ENCODE measurements at places on chromosomes 4 and X.
A peak's percentile ranks its signal among the peaks of the same experiment; 100 is the strongest.

DNA sequence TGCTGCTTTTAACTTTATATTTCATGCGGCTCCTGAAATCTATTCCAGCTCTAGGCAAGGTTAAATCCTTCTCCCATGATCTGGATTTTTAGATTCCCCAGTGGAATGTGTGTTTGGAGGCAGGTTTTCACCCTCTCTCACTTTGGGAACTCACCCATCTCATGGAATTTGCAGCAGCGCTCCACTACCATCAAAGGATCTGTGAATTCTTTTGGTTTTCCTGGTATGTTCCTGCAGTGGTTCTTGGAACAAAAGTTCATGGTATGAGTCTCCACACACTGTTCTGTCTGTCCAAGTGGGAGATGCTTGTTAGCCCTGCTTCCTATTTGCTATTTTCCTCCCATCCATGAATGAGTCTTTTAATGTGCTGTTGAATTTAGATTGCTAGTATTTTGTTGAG lies 14.0 kb downstream of the APOOL start:
- DNase-seq, result no peak

DNA sequence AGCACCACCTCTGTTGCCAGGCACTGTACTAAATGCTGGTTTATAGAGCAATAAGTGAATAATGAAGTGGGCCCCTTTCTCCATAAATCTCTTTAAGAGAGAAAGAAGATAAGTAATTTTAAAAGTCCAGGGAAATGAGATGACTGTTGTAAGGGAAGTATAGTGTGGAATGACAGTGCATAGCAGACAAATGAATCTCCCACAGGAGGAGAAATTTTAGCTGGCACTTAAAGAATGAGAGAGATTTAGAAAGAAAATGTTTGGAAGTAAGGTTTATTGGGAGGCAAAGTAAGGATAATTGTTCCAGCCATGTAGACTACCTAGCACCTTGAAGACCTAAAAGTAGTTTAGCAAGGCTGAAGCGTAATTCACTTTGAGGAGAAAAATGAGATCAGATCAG lies 1081.1 kb upstream of the PABPC4L start:
- no peak for DNase-seq

GRCh38 chrX:74291577-74291963 lies 12.4 kb upstream of the ZCCHC13 start:
- no peak for DNase-seq

DNA sequence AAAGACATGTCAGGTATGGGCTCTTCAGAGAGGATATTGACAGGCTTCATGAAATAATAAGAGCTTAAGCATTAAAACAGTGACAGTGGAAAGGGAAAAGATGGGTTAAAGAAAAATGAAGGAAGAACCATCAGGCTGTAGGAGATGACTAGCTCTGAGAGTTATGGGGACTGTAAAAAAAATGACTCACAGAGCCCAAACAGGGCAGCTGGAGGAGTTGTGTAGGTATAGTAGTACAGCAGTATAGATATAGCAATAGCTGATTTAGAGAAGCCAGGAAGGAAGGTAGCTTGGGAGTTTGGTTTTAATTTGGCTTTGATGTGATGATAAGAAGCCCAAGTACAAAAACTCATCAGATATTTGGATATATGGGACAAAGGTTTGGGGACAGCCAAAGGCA lies 66.6 kb downstream of the FREM3 start:
- no peak for DNase-seq

- DNase-seq, result no peak
Observed at GRCh38 chr4:168610911-168611530, 114.2 kb downstream of the PALLD start.

DNA sequence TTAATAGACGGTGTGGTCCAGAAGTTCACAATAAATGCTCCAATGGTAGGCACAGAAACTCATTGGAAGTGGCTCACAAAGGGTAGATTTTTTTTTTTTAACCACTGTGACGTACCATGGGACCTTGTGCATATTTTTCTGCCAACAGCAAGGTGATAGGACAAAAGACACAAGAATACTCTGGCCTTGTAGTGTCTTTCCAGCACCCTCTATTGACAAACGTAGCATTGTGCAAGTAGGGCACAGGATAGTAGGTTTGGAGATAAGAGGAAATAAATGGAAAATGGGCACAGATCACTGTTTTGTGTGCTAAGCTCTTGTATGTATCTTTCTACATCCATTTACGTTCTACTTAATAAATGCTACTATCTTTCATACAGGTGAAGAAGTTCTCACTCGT lies 2054.9 kb downstream of the PCDH7 start:
- no peak for DNase-seq

- no peak for DNase-seq
Observed at GRCh38 chrX:124263743-124264142, 68.7 kb upstream of the TEX13D start.

GRCh38 chrX:19750028-19750782 lies 137.2 kb downstream of the SH3KBP1 start:
- no peak for DNase-seq

DNA sequence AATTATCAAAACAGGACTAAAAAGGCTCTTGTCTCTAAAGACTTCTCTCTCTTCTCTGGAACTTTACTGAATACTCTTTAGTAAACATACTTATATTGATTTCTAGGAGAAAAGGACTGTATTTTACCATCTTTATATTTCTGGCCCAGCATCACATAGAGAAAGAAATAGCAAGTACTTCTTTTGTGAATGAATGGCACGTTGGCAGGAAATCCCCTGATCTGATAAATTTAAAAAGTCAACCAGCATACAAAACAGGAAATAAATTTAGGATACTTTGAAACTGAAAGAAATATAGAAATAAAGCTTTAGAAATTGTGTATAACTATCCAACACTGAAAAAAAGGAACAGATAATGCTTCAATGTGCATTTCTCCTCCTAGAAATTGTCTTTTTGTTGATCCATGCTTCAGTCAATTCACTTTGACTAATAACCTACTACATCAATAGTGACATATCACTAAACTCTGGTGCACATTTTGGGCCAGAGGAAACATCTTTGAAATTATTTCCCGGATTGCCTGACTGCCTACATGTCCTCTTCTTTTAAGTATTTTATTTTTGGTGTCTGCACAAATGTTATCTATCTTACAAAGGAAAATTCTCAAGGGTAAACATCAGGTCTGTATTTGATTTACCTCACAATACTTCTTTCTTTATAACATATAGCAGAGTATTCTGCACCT lies 183.5 kb upstream of the FSTL5 start:
- DNase-seq, result no peak

DNA sequence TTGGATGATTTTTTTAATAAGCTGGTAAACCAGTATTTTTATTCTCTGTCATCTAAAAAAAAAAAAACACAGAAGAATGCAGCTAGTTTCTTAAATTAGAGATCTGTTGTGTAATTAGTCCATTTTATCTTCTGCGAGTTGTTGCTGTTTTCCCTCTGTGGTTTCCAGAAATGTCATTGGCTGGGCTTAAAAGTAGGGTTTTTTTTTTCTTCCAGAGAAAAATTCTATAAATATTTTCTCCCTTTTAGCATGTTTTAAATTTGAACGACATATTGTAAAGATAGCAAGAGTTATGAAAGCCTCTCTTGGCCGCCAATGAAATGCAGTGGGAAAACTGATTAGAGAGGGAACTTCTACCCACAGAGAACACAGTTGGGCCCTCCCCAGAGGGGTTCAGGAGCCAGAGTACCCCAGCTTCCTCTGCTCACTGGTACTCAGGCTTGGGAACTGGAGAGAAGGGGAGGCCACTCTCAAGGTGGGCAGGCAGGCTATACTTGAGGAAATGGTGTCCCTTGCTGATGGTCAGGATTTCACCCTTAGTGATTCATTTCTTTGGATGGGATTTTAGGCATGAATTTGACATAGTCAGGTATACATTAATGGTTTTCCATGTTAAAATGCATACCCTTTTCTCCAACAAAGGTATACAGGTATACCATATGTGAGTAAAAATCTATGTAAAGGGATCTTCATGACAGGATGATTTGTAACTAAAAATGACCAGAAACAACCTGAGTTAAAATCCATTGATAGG lies 166.1 kb downstream of the BCOR start:
- no peak for DNase-seq

DNA sequence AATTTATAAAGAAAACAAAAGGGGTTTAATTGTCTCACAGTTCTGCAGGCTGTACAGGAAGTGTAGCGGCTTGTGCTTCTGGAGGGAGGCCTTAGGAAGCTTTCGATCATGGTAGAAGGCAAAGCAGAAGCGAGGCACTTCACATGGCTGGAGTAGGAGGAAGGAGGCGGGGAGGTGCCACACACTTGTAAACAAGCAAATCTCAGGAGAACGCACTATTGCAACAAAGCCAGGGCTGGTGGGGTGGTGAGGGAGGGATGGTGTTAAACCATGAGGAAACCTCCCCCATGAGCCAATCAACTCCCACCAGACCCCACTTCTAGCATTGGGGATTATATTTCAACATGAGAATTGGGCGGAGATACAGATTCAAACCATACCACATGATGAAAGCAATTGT lies 1116.3 kb downstream of the FAT4 start:
- DNase-seq, result no peak

- DNase-seq, result no peak
Observed at GRCh38 chr4:141573678-141574077, 62.7 kb upstream of the IL15 start.

DNA sequence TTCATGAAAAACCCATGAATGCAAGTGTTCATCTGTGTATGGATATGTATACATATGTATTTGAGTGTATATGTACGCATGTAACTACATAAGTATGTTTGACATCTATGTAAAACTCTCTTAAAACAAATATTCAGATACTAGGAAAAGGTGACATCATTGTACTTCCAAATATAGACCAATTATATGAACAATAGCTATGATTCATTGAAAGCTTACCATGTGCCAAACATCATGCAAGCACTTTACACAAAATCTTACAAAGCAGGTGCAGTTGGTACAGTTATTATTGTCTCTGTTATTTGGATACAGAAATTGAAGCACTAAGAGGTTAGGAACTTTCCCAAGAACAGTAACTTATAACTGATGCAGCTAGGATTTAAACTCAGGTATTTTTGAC lies 21.4 kb downstream of the MAGEB17 start:
- DNase-seq, result no peak

DNA sequence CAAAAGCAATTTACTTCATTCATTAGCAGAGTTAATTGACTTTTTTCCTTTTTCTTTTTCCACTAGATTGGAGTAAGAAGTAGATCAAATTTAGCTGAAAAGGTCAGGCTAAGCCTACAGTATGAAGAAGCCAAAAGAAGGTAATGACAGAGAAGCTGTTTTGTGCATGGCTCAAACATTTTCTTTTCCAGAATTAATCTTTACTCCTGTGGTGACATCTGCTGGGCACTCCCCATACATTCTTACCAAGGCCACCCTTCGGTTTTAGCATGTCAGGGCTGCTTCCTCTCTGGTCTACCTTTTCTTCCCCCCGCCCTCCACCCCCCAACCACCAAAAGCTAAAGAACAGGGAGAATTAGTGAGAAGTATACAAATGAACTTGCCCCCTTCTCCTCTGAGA lies 70.2 kb downstream of the CLDN22 start:
- DNase-seq, result peak; percentile 48

- no peak for DNase-seq
Observed at GRCh38 chr4:62490635-62491034, 1290.5 kb downstream of the ADGRL3 start.

DNA sequence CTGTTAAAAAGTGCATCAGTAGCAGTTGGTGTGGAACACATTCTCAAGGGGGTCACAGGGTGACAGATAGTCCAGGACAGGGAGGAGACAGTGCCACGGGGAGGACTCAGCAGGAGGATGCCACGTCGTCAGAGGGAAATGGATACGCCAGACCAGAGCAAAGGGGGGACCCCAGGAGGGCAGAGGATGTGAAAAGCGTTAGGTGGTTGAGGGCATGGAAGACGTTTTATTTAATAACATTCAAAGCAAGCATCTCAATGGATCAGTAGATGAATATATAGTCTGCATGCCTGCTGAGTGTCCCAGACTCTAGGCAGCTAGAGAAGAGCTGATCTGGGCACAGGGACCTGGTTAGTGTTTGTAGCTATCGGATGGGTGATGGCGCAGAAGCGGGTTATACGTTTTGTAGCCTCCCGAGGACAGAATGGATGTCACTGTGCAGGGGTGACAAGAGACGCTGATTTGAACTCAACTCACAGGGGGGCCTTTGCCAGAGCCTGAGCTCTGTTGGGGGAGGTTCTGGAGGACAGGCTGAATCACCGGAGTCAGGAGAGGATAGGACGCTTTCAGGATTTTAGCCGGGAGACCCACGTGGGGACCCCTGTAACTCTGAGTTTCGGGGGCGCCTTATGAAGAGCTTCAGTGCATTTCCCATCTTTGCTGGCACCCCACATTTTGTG lies 81.3 kb downstream of the STOX2 start:
- DNase-seq, result no peak

- no peak for DNase-seq
Observed at GRCh38 chr4:137968956-137969678, 273.0 kb downstream of the SLC7A11 start.

DNA sequence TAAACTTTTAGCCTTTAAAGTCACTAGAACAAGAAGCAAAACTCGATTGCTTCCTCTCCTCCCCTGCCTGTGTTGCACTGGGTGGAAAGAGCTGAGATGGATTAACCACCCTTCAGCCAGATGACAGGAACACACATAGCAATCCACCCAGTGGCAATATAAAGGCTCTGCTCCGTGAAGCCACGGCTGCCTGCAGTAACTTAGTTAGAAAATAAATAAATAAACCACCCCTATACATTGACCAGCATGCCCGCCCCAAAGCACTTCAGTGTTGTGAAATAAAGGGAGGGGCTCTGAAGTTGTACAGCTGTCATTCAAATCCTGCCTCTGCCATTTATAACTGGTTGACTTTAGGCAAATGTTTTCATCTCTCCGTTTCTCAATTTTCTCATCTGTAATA lies 217.1 kb upstream of the LDB2 start:
- DNase-seq, result no peak

- no peak for DNase-seq
Observed at GRCh38 chr4:78092850-78093249, 35.7 kb downstream of the FRAS1 start.

DNA sequence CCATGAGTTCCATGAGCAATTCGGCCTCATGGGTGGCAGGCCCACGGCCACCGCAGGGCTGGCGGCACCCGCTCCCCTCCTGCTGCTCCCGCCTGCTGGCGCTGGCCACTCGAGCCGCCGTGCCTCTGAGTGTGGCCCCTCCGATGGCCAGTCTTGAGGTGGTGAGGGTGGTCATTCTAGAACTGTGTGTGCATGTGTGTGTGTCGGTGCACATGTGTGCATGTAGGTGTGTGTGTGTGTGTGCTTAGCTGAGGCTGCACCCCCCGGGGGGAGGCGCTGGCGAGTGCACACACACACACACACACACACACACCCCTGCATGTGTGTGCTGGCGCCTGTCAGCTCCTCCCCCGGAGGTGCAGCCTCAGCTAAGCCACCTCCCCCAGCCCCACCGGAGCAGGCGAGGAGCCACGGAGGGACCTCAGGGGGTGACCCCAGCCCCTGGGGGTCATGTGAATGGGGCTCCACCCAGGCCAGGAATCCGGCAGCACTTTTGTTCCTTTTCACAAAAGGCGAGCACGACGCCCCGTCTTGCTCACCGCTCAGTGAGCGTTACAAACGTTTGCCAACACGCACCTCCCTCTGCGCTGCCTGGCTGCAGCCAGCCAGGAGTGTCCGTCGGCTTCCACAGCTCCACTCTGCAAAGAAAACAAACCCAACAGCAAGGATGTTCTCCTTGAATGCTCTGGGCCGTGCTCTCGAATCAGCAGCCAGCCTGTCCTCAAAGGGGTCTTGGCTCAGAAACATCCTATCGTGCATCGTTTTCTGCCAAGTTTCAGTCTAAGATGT lies 29.9 kb downstream of the FGFRL1 start:
- no peak for DNase-seq

Data from RWPE1 (cell line).